ENCODE measurements at places on chromosomes 3 and 15. TPM values are rescaled to one million over a fixed set of nuclear protein-coding genes. Genes with fewer than 3 reads are reported as not detected.

Gene SLC6A20
- 8.3 TPM for total RNA-seq

Gene LOXL1
- 20.0 TPM for total RNA-seq

Gene CCK
- total RNA-seq = 0.23 TPM

DNA sequence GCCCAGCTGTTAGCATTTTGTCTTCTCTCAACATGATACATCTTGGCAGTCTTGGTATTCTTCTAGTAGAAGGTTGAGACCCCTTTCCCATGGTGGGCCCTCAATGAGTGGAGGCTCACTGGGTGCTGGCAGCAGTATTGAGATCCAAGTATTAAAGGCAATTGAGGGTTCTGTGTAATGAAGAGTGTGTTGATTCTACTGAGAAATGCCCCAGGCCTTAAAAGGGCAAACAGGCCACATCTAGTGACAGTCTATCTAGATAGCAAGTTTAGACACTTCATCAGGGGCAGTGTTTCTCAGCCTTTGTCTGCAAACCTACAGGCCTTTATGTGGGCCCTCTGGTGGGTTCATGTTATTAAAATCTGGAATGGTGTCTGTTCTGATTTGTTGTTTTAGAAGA lies 9.5 kb downstream of the PPP2R3A start:
- no peak for DNase-seq

DNA sequence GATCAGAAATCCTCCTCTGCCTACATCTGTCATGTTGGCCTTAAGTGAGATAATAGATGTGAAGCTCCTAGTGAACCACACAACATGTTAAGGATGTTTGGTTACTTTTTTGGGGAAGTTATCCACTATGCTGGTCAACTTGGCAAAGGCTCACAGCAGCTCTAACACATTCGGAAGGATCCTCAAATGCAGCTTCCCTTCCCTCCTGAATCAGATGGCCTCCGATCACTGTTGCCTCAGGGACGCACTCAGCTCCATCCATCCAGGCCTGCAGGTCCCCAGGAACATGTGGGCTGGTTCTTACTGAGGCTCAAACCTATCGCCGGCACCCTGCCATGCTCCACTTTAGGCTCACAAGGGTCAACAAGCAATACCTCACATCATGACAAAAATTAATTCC lies 67.9 kb downstream of the CORO2B start:
- DNase-seq = no peak

- no peak for DNase-seq
Measured at GRCh38 chr3:182239316-182239715, 527.6 kb downstream of the SOX2 start.

Gene GOLGA8H
- total RNA-seq = not detected

DNA sequence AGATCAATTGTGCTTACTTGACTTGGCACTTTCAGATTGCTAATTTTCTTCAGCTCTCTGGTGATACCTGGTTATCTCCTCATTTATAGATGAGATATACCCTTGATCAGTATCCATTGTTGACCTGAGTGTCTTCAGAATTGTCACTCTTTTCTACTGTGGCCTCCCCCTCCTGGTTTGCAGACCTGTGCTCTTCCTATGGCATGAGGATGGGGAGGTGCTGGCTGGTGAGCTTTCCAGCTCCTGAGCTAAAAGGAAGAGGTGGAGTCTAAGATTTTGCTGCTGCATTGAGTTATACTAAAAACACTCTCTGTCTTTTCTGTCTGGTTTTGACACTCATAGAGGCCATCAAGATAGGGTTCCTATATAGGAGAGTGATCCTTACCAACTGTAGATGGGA lies 23.7 kb downstream of the UBE2Q2 start:
- no peak for DNase-seq

- no peak for DNase-seq
Measured at GRCh38 chr3:162041622-162042021, 545.0 kb downstream of the OTOL1 start.

DNA sequence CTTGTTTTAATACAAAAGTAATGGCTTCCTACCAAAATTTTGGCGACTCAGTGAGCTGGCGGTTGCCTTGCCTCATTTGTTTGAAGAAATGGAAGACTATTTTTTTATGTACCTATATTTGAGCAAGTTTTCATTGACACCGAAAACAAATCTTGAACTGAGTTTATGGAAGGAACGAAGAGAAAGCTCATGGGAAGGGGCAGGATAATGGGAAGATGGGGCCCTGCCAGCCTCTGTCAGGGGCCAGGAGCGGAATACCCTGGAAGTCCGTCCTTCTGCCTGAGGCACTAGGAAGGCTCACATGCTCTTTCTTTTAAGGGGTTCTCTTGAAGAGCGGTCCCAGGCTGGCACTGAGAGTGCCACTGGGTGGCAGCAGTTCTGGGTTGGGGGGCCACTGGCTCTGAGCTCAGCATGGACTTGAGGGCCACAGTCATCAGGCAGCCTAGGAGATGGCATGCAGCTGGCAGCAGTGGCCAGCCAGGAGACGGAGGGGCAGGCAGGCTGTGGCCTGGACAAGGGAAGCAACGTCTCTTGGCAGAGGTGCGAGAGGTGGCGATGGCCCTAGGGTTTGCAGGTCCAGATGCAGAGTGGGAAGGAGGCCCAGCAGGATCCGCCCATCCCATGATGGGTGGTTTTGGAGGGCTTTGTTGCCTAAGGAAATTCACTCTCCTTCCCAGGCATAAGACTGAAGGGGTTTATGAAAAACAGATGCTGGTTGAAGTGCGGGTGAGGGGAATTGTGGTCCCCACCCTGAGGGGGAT lies 41.6 kb downstream of the ISG20 start:
- no peak for DNase-seq

Gene ANKRD34C
- total RNA-seq = not detected

GRCh38 chr3:53051929-53052328 lies 6.1 kb upstream of the SFMBT1 start:
- no peak for DNase-seq

DNA sequence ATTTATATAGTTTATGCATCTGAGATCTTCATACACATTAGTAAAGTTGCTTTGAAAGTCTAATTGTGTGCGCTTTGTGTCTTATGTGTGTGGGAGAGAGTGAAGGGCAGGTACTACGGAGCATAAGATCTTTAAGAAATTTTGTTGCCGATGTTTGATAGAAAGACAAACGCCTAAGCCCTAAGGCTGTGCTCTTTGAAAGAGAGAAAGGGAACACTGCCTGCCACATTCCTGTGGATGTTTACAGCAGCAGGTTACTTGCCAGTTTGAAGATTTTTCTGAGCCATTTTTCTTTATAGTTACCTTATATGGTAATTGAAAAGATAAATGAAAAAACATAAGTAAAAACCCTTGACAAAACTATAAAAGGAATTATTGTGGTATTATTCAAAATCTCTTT lies 17.0 kb downstream of the DTWD1 start:
- DNase-seq = no peak

DNA sequence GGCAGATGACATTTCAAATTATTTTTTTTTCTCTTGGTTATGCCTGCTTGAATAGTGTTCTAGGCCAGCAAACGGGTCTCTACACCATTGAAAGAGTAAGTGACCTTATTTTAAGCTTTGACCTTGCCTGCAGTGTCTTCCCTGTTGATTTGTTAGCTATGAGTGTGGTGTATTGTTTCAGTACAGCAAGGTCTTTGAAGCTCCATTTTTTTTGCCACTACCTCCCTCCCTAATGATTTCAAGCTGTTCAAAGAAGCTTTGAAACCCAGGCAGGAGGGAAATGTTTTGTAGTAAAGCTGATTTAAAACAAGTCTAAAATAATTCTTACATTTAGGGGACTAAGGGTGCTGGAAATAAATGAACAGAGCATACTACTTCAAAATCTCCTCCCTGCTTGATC lies 1249.8 kb downstream of the ROBO1 start:
- no peak for DNase-seq

Gene PSTPIP1
- 0.76 TPM for total RNA-seq

Gene ICE2
- 30.7 TPM for total RNA-seq

Gene GATA2
- total RNA-seq = 123 TPM

- peak; percentile 56 for DNase-seq
Measured at GRCh38 chr15:47870956-47871625, 153.8 kb downstream of the SEMA6D start.

DNA sequence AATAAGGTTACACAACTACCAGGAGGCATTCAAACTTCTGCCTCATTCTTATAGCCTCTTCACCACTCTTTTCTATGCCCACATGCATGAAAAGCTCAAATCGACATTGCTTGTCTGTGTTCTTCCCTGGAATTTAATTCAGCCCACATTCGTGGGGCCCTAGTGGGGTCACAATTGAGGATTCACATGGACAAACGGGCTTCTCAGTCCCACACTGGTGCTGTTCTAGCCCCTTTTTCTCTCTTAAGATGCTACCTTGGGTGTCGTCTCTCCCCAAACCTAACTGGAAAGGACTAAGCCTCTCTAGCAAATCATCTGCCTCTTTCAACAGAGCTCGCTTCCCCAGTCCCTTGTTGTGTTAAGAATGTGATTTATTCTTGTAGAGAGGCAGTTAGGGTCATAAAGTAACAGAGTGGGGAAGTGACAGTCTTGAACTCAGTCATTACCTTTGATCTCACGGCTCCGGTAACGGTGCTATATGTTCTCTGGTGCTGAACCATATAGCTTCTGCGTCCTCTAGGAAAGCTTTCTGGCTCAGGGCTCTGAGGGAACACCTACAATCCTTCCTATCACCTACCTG lies 4.9 kb downstream of the LPP start:
- no peak for DNase-seq

Gene LRRC57
- 11.3 TPM for total RNA-seq

Gene GPR62
- not detected for total RNA-seq

Gene CCDC39
- total RNA-seq = not detected

Gene CFAP20DC
- total RNA-seq = 0.38 TPM

DNA sequence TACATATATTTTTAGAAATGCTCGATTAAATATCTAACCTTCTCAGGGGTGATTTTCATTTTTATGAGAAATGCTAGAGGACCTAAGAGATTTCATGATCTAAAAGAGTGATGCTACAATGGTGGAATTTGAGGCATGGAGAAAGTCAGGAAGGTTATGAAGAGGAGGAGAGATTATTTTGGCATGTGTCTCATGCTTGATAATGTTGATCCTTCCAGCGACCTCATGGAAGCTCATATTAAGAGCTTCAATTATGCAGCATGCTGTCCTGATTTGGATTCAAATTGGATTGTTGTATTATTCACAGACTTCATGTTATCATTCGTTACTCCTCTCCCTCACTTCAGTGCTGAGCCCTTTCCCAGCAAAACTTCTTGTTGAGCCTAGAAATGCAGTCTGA lies 112.5 kb downstream of the RAP2B start:
- DNase-seq = no peak

Gene CPLX3
- 0.25 TPM for total RNA-seq

GRCh38 chr3:196246612-196247308 lies 30.4 kb downstream of the SLC51A start:
- DNase-seq = no peak

GRCh38 chr3:65672871-65673815 lies 365.6 kb downstream of the MAGI1 start:
- DNase-seq = peak; percentile 43

DNA sequence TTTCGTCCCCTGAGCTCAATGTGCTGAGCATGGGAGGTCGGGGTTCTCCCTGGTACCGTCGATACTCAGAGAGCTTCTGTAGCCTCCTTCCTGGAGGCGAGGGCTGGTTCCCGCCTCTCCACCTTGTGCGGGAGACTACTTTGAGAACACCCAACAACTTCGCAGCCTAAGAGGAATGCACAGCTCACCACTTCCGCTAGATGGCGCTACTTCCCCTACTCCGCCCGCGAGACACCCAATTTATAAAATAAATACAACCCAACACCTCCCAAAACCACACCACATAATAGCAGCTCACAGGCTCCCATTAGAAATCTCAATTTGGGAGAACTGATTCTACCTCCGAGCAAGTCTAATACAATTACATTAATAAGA lies 1.2 kb downstream of the RGMA start:
- DNase-seq = peak; percentile 73

GRCh38 chr3:165918657-165918979 lies 81.4 kb upstream of the BCHE start:
- DNase-seq = no peak

- no peak for DNase-seq
Measured at GRCh38 chr3:11010426-11011165, 18.0 kb downstream of the SLC6A1 start.

GRCh38 chr3:51876186-51876585 lies 785 bp upstream of the IQCF5 start:
- DNase-seq = no peak

DNA sequence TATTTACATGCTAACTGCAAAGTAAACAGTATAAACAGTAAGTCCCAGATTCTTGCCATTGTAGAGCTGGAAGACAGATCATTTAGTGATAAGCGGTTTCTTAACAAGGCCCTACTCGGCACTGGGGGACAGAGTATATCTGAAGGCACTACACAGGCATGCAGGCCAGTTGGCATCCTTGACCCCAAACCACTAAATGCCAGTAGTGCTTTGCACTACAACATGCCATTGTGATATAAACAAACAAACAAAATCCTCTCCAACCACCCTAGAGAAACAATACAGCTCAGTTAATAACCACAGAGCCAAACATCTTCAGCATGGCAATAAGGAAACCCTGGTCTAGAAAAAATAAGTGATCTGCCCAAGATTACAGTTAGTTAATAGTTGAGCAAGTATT lies 5.3 kb downstream of the AQR start:
- no peak for DNase-seq

DNA sequence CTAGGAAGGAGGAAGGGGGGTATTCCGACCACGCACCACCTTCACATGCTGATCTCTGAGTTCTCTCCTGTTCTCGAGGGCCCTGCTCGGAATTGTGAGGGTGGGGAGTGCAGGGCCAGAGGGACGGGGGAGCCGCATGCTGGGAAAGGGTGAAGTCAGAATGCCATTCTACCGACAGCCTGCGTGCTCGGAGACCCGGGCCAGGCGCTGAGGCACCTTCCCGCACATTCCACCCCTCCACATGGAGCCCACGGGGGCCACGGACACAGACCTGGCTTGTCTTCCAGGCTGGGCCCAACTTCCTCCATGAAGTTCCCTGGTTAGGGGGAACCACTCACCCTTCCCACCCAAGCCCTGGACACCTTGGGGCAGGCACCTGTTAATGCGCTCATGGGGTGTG lies 28.7 kb upstream of the PIGZ start:
- DNase-seq = no peak
